Neural progenitor cell (in vitro differentiated cells): ENCODE measurements at places on chromosomes 4 and X.

GRCh38 chrX:15107367-15107988 lies 162.4 kb downstream of the ASB9 start:
- no peak for DNase-seq

GRCh38 chr4:140195806-140196205 lies 41.8 kb upstream of the MAML3 start:
- DNase-seq = no peak

DNA sequence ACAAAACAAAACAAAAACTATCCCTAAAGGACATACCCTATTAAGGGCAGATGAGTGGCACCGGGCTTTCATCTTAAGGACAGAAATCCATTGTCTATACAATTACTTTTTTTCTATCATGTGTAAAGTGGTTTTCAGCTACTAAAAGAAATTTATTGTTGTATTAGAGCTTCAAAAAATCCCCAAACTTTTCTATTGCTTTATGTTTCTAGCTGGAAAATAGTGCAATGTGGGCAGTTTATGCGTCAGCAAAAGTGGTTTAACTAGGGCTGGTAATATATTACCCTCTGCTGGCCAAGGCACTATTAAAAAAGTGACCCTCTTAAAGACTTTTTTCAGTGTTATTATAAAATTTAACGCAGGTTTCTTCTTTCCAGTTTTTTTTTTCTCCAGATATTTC lies 15.5 kb upstream of the GPR82 start:
- no peak for DNase-seq

- peak; percentile 5 for DNase-seq
Observed at GRCh38 chr4:150447356-150447755, 134.6 kb upstream of the MAB21L2 start.

DNA sequence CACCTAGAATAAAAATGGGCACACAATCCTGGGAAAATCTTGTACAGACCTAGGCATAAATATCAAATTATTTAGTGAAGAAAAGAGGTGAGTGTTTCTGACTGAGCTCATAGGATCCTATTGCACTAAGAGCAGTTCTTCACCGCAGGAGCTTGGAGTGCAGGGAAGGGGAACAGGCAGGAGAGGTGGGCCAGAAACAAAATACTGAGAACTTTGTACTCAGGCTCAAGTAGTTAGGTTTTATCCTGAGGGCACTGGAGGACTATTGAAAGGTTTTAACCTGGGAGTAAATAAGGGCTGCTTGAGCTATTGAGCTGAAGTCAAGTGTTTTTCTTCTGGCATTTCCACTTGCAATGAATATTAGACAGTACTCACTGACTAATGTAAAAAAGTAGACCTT lies 12.2 kb downstream of the EPHA5 start:
- peak; percentile 32 for DNase-seq

DNA sequence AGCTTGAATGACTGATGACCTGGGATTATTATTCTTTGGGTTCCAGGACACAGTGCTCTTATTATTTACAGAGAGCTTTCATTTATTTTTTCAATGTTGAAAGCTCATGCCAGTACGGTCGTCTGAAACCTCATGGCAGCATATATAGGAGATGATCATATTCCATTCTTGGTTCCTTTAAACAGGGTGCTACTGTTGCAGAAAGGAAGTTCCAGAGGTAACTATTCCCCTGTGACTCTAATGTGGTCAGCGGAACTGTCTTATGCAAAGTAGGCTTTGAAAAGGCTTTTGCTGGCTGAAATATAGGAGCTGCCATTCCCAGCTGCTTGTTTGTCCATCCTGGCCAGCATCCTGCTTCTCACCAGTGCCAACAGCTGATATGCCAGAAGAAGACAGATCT lies 208.3 kb upstream of the LEF1 start:
- DNase-seq = no peak

GRCh38 chrX:101287402-101287801 lies 3.7 kb downstream of the TAF7L start:
- DNase-seq = peak; percentile 46

- no peak for DNase-seq
Observed at GRCh38 chrX:80388206-80388605, 32.0 kb upstream of the TENT5D start.

GRCh38 chr4:186068581-186069348 lies at the start of gene TLR3:
Gene TLR3, plus strand, starts transcription at chr4:186069156. Its CDS starts 7,464 bp downstream, at chr4:186076620.
- DNase-seq = no peak

- DNase-seq = no peak
Observed at GRCh38 chr4:57490520-57491255, 380.5 kb upstream of the IGFBP7 start.

DNA sequence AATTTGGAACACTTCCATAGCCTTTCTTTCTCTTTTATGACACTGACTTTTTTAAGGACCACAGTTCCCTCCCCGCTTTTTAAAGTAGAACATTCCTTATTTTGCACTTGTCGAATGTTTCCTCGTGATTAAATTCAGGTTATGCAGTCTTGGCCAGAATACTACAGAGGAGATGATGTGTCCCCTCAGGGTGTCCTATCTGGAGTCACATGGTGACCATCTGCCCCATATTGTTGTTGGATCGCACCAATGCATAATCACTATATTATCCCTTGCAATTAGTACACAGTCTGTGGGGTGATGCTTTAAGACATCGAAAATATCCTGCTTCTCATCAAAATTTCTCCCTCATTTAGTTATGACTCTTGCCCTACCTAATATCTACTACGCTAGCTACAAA lies 27.4 kb downstream of the WDFY3 start:
- DNase-seq = no peak
